ENCODE measurements at places on chromosomes 7 and 10.

- no peak for DNase-seq
Measured at GRCh38 chr10:103276896-103277712, at the start of gene INA. Gene INA, plus strand, starts transcription at chr10:103277138. Its CDS starts 74 bp downstream, at chr10:103277212.

DNA sequence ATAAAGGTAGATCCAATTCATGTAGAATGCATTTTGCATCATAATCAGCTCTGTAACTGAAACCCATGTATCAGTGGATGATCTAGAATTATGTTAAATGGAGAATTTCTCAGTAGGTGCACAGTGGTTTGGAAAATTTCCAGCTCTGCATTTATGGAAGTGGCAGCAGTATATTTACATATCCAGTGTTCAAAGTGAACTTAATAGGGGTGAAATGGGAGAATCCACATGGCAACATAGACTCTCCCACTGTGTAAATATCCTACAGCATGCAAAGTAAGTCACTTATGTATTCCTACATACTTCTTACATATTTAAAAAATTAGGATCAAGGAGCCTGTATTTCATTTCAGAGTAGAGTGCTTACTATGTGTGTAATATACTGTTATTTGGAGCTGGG is 35.3 kb downstream of the CDC14C start:
- no peak for DNase-seq

GRCh38 chr7:131808736-131809135 is 252.3 kb upstream of the PODXL start:
- no peak for DNase-seq

DNA sequence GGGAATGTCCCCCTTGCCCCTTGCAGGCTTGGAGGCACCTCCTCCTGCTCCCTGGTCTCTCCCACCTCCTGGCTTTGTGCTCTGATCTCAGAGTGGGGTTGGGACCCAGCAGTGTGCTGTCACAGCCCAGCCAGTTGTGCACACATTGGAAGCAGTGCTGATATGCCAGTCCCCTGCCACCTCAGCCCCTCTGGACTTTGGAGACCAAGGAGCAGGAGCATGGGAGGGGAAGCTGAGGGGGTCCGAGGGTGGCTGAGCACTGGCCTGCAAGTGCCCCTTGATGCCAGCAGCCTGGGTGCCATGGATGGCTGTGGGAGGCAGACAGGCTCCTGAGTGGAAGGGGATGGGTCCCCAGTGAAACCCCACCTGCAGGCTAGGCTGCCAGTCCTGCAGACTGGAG is 235.4 kb downstream of the ZNF716 start:
- DNase-seq: no peak

DNA sequence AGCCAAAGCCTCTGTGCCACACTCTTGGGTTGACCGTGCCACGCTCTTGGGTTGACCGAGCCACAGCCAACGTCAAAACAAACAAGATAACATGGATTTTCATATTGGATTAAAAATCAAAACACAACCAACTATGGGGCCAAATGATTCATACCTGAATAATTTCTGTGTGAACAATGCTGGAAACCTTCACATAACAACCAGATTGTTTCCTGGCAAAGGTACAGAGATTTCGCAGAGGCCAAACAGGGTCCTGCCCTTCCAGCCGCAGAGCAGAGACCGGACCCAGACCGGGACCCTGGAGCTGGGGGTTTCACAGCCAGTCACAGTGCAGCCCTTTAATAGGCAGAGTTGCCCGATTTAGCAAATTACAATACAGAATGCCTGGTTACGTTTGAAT is 40.5 kb downstream of the ITIH5 start:
- no peak for DNase-seq

DNA sequence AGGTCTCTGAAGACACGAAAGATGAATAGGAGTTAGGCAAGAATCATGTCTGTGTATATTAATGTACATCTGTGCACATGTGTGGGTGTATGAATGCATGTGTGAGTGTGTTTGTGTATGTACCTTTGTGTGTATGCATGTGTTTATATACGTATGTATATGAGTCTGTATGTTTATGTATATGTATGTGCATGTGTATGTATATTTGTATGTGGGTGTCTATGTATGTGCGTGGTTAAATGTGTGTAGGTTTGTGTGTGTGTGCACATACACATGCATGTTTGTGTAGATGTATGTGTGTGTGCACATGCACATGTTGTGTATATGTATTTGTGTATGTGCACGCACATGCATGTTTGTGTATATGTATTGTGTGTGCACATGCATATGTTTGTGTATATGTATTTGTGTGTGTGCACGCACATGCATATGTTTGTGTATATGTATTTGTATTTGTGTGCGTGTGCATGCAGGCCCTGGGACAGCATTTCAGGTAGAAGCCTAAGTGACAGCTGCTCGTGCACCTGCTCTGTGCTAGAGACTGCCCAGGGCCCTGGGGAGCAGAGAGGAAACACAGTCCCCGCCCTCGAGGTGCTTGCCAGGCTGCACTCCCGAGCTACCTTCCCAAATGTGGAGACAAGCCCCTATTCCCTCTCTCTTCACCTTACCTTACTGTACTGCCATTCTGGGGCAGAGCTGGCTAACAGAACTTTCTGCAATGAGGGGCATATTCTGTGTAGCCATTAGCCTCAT is 12.1 kb downstream of the PNLIPRP1 start:
- DNase-seq: no peak

GRCh38 chr7:18402488-18403183 is 92.9 kb upstream of the HDAC9 start:
- DNase-seq: peak; percentile 5

GRCh38 chr10:44416021-44416771 is 31.3 kb upstream of the CXCL12 start:
- DNase-seq: no peak

DNA sequence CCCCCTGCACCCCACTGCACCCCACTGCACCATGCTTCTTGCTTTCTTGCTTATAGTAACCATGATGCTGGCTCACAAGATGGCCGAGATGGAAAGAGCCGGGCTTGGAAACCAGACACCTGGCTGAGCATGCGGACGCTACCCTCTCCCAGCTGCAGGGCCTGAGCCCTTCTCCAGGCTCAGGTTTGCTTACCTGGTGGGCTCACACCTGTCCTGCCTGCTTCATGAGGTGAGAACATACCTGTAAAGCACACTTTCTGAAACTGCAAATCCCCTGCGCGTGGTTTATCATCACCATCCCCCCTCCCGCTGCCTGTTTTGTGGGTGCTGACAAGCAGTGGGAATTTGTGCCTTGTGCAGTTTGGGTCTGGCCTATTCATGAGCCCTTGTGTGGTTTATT is 302.7 kb downstream of the GLRX3 start:
- DNase-seq: no peak

DNA sequence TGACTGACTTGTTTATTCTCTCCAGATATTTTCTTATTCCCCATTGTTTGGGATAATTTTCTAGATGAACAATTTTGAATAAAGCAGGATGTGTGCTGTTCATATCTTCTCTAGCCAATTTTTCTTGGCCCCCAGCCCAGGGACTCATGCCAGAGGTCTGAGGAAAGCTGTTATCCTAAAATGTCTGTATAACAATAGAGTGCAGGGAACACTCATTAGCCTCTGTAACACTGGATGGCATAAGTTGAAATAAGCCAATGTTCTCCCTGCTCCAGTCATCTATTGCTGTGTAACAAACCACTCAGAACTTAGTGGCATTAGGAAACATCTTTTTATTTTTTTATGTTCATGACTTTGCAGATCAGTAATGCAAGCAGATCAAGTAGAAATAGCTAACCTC is 121.7 kb upstream of the TRIM24 start:
- no peak for DNase-seq

GRCh38 chr10:49296382-49296781 is 2.6 kb upstream of the C10orf71 start:
- no peak for DNase-seq

DNA sequence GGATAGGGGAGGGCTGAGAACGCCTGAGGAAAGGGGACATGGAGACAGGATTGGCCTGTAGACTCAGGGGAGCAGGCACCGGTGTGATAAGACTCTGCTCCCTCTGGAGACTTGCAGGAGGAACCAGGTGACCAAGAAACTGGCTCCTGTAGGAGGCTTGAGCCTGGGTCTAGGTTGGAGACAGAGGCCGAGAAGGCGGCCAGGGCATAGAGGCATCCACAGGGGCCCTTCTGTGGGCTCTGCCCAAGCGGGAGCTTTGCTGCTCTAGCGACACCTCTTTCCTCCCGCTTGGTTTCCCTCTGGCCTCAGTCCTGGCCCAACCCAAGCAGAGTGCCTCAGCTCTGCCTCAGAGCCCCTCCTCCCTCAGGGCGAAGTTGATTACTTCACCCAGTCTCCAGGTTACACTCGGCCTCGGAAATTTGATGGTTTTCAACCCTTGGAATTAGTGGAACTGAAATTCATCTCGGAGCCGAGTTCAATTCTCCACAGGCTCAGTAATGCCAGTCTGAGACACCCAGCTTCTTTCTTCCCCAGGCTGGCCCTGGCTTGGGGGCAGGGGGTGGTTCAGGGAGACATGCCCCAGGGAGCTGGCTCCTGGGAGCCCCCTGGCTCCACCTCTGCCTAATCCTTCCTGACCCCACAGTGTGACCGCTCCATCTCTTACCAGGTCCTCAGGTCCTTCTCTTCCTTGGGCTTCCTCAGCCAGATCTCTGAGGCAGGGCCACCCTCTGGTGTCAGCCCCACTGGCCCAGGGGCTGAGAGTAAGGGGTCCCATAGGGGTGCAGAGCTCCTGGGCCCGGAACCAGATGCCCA is 60.4 kb downstream of the PAX2 start:
- no peak for DNase-seq

- no peak for DNase-seq
Measured at GRCh38 chr7:146654048-146654447, 537.4 kb downstream of the CNTNAP2 start.

- DNase-seq: no peak
Measured at GRCh38 chr10:74875966-74876365, 49.6 kb downstream of the KAT6B start.

GRCh38 chr7:40647719-40648118 is 512.9 kb downstream of the SUGCT start:
- DNase-seq: no peak

- no peak for DNase-seq
Measured at GRCh38 chr7:28112012-28112411, 68.6 kb downstream of the JAZF1 start.

DNA sequence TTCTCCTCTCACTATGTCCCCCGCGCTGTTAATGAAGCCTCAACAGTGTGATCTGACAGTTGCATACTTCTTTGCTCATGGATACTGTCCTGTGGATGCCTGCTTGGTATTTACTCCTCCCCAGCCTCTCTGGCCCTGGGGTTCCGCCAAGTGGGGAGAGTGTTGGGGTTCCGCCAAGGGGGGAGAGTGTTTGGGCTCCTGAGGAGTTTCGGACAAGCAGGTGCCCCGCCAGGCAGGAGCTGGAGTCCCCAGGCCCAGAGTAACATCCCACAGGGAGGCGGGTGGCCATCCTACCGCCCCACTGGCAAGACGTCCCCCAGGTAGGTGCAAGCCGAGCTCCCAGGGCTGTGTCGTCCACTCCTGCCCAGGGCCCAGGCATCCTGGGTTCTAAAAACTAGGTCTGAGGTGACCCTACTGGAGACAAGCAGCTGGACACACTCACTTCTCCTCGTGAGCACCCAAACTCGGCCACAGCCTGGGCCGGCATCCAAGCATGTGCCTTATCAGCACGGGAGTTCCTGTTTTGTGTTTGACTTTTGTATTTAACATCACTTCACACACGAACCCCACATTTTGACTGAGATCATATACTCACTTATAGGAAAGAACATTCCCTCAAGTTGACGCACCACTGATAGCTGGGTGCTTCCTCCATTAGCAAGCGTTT is 34.2 kb downstream of the CAMK2B start:
- no peak for DNase-seq

DNA sequence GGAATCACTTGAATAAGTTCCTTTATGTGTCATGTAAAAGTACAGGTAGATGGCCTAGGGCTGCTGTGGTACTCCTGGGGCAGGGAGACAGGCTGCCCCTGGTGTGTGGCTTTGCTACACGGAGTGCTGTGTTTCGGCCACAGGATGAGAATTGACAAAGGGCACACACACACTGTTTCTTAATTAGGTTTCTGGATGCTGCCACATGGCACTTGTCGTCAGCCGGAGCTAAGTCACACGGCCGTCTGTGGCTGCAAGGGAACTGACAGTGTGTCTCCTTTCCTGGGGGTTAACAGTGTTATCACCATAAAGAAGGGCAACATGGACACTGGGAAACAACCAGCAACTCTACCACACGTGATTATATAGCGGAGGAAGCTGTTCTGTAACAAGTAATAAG is 55.7 kb upstream of the CREB5 start:
- DNase-seq: no peak

GRCh38 chr10:62560201-62560819 is 186.1 kb downstream of the ZNF365 start:
- DNase-seq: peak; percentile 89

- DNase-seq: peak; percentile 29
Measured at GRCh38 chr7:7861211-7861633, 107.4 kb upstream of the GLCCI1 start.

GRCh38 chr7:77226357-77226839 is 26.8 kb upstream of the FGL2 start:
- no peak for DNase-seq

- DNase-seq: no peak
Measured at GRCh38 chr10:113820507-113820906, 33.4 kb downstream of the DCLRE1A start.

DNA sequence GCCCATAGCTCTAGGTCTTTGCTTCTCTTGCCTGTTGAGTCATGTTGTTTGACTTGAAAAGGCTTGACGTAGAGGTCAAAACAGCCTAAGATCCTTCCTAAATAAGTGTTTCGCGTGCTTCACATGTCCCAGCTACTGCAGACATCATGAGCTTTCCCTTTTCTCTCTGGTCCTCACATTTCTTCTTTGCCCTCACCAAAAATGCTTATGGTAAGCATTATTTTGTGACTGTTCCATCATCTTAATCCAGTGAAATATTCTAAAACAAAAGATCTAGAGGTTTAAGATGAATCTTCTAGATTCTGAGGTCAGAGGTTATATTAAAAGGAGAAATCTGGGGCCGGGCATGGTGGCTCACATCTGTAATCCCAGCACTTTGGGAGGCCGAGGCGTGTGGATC is 8.5 kb upstream of the ACSL5 start:
- no peak for DNase-seq

GRCh38 chr7:6648815-6649104 is 11.6 kb downstream of the ZNF316 start:
- DNase-seq: no peak

- DNase-seq: no peak
Measured at GRCh38 chr7:98398567-98399372, 2.1 kb downstream of the BAIAP2L1 start.

GRCh38 chr7:24783698-24784097 is 26.4 kb upstream of the GSDME start:
- no peak for DNase-seq

DNA sequence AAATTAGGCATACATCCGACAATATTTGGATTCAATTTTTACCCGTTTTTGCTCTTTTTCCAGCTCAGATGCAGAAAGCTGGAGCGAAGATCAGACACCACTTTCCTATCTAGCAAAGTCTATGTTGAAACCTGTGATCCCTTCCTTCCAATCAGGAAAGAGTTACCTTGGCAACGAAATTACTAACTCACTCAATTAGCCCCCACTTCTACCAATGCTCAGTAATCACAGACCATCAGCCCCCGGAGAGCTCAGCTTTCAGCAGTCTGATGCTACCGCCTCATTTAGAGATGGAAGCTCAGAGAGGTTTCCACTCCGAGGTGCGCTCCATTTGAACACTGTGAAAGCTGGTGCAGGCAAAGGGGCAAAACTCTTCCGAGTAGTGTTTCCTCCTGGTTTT is 6.7 kb downstream of the FRAT1 start:
- DNase-seq: no peak
